ENCODE measurements at places on chromosomes 2 and 18.

DNA sequence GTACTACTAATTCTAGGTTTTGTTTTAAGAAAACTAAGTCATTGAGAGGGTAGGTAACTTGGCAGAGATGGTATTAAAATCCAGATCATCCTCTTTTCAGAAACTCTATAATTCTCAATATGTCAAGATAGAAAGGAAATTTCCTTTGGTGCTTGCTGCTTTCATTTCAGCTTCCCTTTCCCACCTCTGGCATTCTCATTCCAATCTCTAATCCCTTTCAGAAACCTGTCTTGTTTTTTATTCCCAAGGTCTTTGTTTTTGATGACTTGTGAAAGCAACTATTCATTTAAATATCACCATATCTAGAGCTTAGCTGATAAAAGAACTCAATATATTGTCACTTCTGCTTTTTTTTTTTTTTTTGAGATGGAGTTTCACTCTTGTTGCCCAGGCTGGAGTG lies 242.8 kb upstream of the LRRTM1 start:
- DNase-seq = no peak

- DNase-seq = no peak
These were observed 139.4 kb upstream of the CDCA7 start for GRCh38 chr2:173215316-173215715.

- no peak for DNase-seq
These were observed 45.3 kb downstream of the BIN1 start for GRCh38 chr2:127061375-127062273.

DNA sequence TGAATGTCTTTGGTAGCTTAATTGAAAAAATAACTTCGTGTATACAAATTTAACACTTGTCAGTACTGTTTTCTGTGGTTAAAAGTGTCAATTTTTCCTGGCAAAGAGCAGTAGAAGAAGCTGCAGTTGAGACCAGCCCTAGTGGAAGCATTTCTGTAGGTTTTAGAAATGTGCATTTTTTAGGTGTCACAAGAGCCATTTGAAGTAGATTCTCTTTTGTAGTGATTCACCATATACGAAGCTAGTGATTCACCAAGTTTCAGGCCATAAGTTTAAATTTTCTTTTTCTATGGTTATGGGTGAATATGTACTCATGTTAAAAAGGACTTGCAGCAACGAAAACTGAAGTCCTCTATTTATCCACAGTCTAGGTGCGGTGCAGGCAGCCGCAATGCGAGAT lies 4.2 kb downstream of the NABP1 start:
- DNase-seq = no peak

DNA sequence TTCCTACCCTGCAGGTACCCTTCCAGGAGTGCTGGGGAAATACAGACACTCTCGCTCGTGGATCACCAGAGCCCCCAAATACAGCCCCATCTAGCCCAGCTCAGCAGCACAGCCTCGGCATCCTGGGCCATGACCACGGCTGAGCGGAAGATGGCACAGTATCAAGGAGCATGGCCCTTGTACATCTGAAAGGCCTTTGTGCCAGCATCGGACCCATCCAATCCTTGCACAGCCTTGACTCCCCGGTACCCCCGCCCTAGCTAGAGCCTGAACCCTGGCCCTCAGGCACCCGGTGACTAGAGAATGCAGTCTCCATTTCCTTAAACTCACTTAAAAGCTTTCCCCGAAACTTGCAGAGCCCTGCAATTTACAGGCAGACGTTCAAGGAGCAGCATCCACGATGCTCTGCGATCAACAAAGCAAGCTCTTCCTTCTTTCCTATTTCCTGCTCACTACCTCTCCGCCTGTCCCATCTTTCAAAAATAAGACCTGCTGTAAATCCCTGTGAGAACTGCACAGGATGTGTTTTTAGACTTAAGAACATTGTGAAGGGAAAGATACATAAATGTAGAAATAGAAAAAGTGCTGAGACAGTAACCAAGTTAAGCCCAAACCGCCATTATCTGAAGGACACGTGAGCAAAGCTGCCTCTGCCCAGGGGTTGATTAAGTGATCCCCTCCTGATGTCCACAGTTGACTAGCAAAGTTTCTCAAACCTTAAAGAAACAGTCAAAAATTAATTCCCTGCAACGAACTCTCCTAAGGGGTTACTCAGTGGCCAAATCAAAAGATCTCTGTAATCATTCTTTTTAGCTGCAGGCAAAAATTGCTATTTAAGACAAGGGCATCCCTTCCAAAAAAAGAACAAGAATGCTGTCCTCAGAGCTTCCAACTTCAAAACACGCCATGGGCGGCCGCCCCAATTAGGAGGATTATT lies 48.5 kb downstream of the ZNF516 start:
- DNase-seq = no peak

GRCh38 chr2:203535784-203536585 lies 884 bp upstream of the RAPH1 start:
- DNase-seq = no peak

DNA sequence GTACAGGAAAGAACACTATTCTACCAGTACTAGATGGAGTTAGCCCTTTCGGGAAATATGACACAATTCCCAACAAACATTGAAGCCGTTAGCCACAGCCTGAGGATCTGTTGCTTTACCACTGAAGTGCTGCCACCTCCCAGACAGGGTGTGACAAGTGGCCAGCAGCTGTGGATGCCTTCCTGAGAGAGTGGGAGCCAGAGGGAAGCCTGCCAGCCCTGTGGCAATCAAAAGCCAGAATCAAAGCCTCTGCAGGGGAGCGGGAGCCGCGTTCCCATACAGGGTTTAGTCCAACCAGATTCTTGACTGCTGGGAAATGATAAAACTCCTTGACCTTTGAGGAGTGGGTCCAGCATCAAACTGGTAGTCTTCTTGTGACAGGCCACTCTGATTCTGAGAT lies 38.0 kb downstream of the SLC4A1AP start:
- DNase-seq = no peak

DNA sequence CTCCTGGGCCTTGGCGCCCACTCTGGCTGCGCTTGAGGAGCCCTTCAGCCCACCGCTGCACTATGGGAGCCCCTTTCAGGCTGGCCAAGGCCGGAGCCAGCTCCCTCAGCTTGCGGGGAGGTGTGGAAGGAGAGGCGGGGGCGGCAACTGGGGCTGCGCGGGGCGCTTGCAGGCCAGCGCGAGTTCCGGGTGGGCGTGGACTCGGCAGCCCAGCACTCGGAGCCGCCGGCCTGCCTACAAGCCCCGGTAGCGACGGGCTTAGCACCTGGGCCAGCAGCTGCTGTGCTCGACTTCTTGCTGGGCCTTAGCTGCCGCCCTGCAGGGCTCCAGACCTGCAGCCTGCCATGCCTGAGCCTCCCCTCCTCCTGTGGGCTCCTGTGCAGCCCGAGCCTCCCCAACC lies 141.5 kb upstream of the SLC39A10 start:
- no peak for DNase-seq

DNA sequence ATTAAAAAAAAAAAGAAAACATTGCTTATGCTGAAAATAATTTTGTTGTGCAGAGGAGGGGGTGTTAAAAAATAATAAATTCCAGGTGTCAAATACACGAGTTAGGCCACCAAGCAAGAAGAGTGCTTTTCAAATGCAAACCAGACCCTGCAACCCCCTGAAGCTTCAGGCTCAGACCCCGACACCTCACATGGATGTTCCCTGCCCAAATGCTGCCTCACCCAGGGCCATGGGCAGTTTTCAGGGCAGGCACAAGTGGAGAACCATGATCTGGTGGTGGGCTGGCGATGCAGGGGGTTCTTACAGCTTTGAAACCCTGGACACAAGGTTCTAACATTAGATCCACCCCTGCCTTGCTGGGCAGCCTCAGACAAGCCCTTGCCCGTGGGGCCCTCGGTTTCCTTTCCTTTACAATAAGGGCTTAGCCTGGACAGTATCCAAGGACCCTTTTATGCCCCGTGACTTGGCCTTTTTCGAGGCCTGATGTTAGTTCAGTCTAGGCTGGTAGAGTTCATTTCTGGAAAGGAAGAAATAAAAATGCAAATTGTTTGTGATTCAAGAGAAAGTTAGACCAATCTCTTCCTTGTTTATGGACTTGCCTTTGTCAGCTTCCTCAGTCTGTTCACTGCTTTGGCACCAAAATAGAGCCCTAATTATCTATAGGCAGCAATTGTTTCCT lies 168.7 kb downstream of the DDX1 start:
- DNase-seq = no peak

- no peak for DNase-seq
These were observed 407.3 kb upstream of the LYPD1 start for GRCh38 chr2:133077269-133077822.

DNA sequence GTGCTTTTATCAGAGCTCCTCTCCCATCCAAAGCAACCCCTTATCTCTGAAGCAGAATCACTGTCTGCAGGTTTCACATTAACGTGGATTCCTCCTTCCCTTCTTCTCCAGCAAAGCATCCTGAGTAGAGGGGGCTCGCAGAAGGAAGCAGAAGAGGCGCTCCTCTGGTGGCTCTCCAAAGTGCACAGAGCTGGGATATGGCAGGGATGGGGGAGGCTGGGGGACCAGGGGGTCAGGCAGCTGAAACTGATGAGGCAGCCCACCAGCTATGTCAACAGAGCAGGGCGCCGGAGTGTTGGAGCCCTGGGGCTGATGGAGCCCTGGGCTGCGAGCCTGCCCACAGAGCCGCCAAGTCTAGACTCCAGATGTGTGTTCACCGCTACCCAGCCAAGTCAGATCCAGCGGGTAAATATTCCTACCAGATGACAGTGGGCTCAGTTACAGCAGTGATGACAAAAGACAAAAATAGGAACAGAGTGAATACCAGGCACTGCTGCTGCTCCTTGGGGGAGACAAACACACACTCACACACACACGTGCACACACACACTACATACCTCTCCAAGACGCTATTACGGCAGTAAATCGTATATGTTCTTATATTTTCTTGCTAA lies 678.3 kb upstream of the ID2 start:
- DNase-seq = no peak

- DNase-seq = no peak
These were observed 78.2 kb downstream of the INPP4A start for GRCh38 chr2:98522854-98523253.

DNA sequence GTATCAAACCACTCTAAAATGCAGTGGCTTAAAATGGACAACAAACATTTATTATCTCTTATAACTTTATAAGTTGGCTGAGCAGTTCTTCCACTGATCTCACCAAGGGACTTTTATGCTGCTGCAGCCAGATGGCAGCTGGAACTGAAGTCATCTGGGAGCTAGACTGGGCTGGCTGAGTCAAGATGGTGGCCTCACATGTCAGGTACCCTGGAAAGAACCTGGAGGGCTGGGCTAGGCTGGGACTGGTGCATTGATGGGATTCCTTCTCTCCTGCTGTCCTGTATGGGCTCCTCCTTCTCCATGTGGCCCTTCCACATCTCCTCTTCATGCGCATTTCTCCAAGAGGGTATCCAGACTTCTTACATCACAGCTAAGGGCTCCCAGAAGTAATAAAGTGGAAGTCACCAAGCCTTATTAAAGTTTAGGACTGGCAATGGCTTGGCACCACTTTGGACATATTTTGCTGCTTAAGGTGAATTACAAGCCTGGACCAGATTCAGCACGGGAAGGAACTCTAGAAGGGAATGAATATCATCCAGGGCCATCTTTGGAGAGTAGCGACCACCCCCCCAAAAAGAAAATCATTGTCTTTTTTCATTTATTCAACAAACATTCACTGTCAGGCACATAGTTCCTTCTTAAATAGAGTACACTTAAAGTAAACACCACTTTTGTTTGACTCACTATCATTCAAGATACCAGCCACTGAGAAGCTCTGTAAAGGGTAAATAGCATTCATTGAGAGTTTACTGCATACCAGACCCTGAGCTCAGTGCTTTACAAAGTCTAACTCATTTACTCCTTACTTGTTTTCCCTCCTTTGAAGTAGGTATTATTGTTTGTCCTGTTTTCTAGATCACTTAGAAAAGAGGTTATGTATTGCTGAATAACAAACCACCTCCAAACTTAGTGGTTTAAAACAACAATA lies 138.0 kb downstream of the ZFP36L2 start:
- DNase-seq = no peak

DNA sequence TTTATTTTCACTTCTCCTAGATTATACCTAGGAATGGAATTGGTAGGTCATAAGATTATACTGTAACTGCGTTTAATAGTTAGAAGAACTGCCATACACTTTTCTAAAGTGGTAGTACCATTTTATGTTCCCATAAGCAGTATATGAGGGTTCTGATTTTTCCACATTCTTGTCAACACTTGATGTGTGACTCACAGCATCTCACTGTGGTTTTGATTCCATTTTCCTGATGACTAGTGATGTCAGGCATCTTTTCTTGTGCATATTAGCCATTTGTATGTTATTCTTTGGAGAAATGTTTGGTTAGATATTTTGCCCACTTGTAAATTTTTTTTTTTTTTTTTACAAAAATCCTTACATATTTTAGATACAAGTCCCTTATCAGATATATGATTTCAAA lies 2.3 kb downstream of the DCAF17 start:
- no peak for DNase-seq

- no peak for DNase-seq
These were observed 36.0 kb downstream of the DNMT3A start for GRCh38 chr2:25305775-25306174.

DNA sequence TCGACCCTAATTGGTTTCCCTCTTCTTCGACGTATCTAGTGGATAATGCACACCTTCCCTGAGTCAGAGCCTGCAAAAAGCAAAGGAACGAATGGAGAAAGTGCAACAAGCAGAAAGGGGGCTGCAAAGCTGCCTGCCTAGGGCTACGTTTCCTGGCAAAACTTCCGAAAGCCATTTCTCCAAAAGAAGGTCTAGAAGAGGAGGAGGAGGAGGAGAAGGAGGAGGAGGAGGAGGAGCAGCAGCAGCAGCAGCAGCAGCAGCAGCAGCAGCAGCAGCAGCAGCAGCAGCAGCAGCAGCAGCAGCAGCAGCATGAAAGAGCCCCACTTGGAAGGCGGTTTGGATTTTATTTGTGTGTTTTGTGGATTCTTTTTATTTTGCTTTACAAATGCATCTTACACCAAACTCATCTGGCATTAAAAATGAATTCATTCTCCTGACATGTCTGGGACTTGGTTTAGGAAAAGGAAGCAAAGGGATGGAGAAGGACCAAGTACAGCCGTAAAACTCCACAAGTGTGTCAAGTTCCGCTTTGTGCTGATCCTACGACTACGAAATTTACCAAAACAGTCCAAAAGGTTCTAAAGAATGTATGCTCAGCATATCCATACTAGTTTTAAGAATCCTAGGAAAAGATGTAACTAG lies 2.0 kb downstream of the TCF4 start:
- no peak for DNase-seq

- DNase-seq = no peak
These were observed 129.3 kb upstream of the ACKR3 start for GRCh38 chr2:236440110-236440881.

- DNase-seq = no peak
These were observed 219.2 kb downstream of the MTX2 start for GRCh38 chr2:176488431-176488830.

DNA sequence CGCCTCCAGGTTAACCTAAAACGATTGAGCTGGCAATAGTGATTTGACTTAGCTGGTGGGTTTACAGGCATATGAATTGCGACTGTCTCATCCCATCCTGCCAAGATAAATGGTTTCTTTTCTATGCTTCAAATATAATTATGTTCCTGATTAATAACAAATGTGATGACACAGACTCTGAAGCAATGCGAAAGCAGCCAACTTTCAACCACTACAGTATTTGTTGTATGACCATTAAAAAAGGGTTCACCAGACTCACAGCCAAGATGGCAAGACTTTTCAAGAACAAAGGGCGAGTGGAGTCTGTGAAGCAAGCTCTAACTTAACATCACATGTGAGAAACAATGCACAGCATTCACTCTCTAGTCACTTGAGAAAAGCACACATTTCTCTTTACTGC lies 186.6 kb downstream of the PID1 start:
- no peak for DNase-seq
